Epithelial cell of proximal tubule (primary cell): ENCODE measurements at places on chromosomes 7 and 10.

DNA sequence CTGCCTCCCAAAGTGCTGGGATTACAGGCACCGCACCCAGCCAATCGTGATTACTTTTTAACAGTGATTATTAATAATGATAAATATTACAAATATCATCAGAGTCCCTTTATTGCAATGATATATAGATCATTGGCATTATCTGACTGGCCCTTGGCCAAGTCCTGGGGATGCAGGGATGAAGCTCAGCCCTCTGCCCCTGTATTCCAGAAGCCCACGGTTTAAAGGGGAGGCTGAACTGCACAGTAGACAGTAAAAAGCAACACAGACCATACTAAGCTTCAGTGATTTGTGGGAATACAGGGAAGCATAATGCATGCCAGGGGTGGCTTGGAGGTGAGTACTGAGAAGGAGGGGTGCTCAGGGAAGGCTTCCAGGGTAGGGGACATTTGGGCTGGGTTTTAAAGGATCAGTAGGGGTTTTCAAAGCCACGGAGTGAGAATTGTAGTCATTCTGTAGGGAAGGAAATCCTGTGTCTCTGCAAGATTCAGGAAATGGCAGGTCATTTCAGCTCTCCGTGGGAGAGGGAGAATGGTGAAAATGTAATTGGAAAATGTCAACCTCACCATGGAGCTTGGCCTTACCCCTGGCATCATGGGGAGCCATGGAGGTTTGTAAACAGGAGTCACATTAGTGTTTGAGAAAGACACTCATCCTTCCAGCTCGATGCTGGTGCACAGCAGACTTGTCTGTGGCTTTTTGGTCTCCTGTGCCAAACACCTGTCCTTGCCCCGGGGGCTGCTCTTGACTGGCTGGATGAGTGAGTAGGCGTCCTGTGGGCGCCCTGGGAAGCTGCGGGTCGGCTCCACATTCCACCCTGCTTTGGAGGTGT is 8.8 kb downstream of the ADAMTS14 start:
- no peak for DNase-seq

DNA sequence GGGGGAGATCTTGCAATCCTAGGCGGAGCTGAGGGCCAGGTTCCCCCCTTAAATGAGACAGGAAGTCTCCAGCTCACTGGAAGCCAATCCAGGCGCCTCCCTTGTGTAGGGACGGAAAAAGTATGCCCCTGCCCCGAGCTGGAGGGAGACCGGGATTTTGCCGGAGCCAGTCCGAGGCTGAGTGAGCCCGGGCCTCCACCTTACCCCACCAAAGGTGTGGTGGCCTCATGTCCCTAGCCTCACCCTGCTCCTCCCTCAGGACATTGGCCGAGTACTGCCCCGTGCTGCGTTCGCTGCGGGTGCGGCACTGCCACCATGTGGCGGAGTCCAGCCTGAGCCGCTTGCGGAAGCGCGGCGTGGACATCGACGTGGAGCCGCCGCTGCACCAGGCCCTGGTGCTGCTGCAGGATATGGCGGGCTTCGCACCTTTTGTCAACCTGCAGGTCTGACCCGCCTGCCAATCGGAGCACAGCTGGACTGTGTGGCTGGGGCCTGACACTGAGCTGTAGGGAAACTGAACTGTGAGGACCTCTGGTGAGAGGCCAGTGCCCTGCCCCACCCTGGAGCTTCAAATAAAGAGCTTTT is 2.0 kb downstream of the FBXL15 start:
- no peak for DNase-seq

DNA sequence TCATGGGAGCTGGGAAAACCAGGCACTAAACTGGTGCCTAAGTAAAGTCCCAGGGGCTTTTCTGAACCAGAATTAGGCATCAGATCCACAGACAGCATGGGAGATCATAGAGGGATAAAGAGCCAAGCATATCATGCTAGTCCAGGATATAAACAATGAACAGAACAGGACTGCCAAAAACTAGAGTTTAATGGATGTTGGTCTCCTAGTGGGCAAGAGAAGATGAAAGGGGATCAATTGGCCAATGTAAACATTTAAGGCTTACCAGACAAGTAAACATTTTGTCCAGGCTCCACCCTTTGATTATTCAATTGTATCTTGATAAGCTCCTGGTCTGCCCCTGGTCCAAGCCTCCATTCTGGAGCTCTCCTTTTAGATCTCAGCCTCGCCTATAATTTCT is 18.9 kb downstream of the MACC1 start:
- DNase-seq: no peak

DNA sequence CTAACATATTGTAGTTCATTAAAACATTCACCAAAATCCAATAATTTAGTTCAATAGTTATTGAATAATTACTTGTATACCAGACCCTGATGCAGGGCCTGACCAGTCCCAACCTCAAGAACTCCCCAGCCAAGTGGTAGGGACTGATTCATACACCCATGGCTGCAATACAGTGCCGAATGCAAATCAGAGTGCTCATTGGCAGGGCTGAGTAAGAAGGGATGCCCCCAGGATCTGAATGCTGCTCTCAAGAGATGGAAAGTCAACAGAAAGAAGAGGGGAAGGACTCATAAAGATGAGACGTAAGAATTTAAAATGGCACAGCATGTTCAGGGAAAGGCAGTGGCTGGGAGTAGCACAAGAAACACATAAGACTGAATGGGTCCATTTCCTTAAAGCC is 29.9 kb downstream of the ZNF438 start:
- DNase-seq: no peak

GRCh38 chr7:50633414-50633710 is 68.2 kb upstream of the DDC start:
- no peak for DNase-seq

GRCh38 chr7:121372376-121373010 is 23.6 kb downstream of the FAM3C start:
- no peak for DNase-seq

DNA sequence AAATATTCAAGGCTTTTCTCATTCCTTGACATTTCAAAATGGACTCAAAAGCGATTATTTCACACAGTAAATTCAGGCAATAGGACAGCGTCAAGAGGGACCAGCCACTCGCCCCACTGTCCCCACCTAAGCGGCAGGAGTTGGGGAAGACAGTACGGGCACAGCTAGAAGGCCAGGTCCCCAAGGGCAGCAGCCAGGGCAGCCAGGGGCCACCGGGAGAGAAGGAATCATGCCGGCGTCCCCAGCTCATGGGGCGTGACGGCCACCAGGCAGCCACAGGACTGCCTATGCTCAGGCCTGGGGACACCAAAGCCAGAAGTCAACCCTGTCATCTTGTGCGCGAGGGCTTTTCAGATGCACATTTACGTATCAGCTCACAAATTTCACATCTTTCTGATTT is 225.7 kb upstream of the PPP2R2D start:
- no peak for DNase-seq

- no peak for DNase-seq
These were observed 43.6 kb downstream of the HK1 start for GRCh38 chr10:69321865-69322264.

DNA sequence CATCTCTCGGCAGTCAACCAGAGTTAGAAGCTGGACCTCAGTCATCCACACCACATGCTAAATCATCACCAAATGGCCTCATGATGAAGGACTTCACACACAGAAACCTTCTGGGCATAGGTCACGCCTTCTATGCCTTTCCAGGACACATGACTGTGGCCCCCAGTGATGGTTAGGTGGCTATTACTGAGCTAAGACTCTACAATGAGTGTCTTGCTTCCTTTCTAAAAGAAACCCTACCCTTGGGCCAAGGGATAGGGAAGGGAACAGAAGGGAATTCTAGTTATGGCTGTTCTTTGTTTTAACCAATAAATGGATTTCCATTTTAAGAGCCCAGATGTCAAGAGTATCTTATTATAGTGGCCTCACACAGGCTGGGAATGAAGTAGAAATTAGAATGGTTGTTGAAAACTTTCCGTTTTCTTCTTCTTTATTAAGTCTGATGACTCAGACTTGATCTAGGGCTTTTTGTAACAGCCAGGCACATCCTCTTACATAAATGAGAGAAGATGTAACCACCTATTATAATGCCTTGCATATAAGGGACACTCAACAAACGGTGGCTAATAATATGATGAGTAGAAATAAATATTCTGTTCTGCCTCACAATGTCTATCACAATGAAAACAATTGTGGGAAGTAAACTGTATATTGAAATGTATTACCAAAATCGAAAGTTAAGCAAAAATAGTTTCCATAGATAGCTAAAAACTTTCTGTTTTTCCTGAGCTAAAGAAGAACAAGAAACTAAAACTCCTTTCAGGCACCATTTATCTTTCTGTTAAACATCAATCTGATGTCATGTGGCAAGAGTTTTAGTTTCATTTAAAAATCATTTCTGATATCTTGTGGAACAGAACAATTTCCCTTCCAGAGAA is 62.5 kb upstream of the TOMM7 start:
- DNase-seq: no peak

DNA sequence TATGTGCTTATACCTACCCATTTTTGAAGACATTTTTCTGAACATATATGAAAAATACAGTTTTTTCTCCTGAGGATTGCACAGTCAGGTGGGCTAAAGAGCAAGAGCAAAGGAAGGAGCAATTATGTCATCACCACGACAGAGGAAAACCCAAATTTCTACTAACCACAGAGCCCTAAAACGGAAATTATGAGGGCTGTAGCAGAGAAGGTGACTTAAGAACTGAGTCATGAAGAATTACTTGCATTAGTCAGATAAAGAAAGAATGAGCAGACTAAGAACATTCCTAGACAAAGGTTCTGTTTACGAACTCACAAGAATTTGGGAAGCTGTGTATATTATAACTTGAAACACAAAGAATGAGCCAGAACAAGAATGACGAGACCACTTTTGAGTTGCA is 974.4 kb downstream of the NXPH1 start:
- DNase-seq: no peak

DNA sequence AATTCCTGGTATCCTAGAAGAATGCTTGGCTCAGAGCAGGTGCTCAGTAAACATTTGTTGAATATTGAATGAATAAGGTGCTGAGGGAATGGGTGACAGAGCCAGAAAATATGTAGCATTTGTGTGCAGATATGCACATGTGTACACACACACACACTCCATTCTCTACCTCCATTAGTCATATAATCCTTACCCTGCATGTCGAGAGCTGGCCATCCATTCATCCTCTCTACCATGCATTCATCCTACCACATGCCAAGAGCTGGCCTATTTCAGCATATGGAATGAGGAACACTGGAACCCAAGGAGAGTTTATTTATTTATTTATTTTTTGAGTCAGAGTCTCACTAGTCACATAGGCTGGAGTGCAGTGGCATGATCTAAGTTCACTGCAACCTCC is 284.8 kb downstream of the PLXNA4 start:
- no peak for DNase-seq

GRCh38 chr10:7161484-7162250 is 249.2 kb downstream of the SFMBT2 start:
- no peak for DNase-seq

DNA sequence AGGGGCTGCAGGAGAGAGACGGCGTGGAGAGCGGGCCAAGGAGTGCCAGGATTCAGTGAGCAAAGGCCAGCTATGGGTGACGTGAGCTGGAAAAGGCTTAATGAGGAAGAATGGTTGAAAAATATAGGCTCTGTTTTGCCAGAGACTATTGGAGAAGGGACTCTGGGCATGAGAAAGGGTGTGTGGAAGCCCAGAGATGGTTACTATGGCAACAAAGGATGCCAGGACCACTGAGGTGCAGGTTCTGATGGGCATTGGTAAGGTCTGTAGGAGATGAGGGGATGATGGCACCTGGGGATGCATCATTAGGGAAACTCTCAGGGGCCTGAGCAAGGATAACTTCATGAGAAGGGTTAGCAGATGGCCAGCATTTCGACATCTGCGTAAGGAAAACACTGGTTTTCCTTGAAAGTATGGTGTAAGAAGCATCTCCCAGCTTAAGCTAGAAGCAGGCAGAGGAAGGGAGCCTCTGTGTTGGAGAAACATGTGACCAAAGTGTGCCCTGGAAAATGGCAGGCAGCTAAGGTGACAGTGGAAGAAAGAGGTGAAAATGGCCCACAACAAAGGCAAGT is 21.6 kb upstream of the FAM180A start:
- no peak for DNase-seq

DNA sequence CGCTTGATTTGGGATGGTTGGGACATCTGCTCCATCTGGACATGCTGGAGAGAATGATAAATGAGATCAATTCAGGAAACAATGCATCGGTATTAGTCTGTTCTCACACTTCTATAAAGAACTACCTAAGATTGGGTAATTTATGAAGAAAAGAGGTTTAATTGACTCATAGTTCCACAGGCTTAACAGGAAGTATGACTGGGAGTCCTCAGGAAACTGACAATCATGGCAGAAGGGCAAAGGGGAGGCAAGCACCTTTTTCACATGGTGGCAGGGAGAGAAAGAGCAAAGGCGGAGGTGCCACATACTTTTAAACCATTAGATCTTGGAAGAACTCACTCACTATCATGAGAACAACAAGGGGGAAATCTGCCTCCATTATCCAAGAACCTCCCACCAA is 16.8 kb upstream of the TSPAN12 start:
- DNase-seq: no peak

- DNase-seq: no peak
These were observed 43.4 kb downstream of the GRID2IP start for GRCh38 chr7:6507906-6508305.

DNA sequence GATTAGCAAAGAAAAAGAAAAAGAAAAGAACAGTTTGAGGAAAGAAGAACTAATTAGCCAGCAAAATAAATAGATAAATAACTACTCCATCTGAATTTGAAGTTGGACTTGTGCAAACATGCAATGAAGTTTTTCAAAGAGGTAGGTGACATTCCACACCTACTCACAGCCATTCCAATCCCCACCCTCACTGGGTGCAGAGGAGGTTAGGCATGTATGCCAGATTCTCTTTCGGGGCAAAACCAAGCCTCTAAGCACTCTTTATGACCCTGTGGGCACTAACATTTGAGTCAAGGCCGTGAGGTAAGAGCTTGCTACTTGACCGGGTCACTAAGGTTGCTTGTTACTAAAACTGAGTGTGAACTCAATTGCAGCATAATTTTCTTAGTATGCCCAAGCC is 108.4 kb upstream of the SEMA3A start:
- DNase-seq: no peak

GRCh38 chr7:96416116-96416515 is 94.2 kb upstream of the SLC25A13 start:
- DNase-seq: no peak

GRCh38 chr10:61757001-61757400 is 94.3 kb downstream of the CABCOCO1 start:
- no peak for DNase-seq

GRCh38 chr7:39721919-39722597 is 98.7 kb downstream of the RALA start:
- DNase-seq: no peak
